ENCODE measurements at places on chromosomes 5 and 9.

DNA sequence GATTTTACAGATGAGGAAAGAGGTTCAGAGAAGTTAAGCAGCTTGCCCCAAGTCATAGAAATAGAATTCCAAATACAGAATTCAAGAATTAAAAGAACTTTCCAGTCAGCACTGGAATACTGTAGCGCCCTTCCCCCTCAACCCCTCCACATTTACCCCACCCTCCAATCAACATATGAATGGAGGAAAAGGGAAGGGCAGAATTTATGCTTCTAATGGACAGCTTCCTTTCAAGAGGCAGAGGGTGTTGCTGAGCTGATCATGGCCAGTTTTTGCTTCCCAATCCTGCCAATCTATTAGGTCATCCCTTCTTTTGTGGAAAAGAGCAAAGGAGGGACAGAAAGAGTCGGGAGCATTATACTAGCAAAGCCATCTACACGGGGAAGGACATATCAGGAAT, 39.1 kb upstream of the ANKRD31 start:
- no peak for DNase-seq

- peak; percentile 36 for DNase-seq
These were observed 85.1 kb downstream of the AMBP start for GRCh38 chr9:113992994-113993393.

DNA sequence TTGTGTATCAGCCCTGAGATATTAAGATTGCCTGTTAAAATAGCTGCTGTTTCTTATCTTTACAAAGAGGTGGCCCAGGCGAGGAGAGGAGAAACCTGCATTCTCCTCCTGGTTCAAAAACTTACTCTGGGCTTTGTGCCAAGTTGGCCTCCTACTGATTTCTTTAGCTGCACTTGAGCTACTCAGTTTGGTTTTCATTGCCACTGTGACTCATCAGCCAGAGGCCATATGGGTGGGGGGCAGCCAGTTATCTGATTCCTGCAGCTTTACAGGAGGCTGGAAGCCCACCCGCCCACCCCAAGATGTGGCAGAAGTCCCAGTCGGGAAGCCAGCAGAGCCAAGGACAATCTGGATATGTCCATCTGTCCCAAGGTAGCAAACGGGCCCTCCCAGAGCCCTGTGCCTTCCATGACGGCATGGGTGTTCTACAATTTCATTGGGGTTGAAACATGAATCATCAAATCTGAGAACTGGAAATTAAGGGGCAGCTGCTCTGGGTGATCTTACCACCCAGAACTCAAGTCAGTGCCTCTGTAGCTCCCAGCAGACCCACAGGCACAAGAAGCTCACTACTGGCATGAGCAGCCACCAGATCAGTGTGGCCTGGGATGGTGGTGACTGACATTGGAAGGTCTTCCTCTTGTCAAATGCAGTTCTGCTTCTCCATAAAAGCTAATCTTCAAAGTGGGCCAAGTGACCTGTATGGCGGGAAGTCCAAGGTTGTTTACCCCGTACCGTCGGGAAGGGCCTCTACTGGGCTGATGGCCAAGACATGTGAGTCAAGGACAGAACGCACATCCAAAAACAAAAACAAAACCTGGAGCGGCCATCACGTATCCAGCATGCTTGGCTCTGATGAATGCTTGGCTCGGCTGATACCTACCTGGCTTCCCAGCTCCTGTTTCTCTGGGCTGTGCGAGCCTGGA, 15.6 kb downstream of the FCN2 start:
- peak; percentile 6 for DNase-seq

GRCh38 chr9:133344071-133344470, 3.9 kb downstream of the MED22 start:
- no peak for DNase-seq

DNA sequence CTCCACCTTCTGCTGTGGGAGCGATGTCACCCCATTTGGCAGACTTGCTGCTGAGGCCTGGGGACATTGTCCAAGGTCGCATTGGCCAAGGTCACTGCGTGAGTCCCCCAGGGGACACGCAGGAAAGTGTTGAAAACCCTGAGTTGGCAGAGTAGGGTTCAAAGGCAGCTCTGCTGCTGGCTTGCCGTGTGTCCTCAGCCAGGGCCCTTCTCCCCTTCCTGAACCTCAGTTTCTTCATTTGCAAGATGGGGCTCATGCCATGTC, 14.0 kb downstream of the ASS1 start:
- DNase-seq, result no peak

DNA sequence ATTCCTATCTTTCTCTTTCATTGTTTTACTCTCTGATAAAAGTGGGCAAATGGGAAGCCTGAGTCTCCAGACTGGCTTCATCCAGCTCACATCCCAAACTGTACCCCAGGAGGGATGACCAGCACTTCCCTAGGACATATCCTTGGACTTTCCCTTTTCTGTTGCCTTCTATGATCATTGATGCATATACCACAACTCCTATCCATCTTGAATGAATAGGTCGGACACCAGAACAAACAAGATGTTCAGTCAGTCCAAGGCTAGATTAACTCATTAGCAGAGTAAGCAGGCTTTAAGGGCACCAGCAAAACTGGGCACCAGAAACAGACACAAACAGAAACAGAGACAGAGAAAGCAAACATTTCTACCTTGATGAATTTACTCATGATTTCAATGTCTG, 159.1 kb upstream of the RGMB start:
- DNase-seq, result no peak

- no peak for DNase-seq
These were observed 117.9 kb upstream of the PRDM9 start for GRCh38 chr5:23389291-23390101.

- no peak for DNase-seq
These were observed 120.2 kb upstream of the GRHPR start for GRCh38 chr9:37302277-37302676.

- no peak for DNase-seq
These were observed 245.8 kb upstream of the MAP3K1 start for GRCh38 chr5:56569566-56569965.

GRCh38 chr5:95081982-95082381, 202.9 kb downstream of the MCTP1 start:
- DNase-seq, result no peak

DNA sequence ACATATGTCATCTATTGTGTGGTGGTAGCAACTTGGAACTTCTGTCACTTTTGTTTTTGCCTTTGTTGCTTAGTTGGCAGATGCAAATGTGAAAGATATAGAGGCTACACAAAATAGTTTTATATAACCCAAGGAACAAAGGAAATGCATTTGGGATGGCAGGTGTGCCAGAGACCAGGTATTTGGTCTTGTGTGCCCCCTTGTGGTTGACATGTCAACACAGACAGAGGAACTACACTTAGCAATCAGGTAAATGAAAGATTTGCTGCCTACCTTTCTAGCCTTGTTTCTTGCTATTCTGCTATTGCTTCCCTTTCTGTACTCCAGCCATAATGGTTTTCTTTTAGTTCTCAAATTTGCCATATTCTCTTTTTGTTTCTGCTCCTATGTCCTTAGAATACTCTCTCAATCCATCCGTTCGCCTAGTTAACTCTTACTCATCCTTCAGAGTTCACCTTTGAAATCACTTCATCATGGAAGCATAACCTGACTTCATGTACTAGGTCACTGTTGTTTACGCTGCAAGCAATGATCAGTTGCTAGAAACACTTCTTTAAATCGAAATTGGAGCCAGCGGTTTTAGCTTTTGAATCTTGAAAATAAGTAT, 119.5 kb downstream of the TRPM3 start:
- no peak for DNase-seq

- DNase-seq, result no peak
These were observed 49.1 kb downstream of the ERAP1 start for GRCh38 chr5:96758621-96759020.

DNA sequence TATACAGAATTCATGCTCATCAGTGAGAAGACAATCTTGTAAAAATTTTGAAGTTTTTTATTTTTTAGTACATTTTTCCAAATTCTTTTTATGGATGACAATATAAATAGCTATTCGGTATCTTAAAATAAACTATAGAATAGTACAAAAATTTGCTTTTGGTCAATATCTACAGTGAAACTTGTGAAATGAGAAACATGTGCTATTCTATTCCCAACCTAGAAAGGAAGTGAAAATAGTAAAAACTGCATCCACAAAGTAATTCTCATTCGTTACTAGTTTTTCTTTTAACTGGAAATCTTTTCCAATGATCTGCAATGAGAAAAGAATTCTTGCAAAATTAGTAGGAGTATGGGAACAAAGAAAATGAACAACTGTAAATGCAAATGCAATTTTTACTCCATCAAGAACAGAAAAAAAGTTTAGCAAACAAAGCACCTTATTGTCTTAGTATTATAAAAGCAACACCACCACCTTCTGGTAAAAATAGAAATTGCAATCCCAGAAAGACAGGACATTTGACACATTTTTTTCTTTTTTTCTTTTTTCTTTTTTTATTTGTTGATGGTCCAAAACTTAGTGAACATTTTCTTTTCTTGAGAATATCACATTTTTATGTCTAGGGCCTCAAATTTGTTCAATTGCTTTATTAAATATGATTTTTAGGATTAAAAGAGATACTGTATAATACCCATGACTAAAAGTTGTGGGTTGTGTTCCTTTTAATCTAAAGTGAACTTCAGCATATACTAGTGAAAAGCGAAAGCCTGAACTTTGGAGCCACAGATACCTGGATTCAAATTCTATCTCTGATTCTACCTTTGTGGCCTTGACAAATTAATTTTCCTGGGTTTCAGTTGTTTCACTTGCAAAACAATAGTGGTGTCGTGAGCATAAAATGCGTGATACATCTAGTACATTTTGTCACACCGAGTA, 72.3 kb downstream of the SLCO4C1 start:
- no peak for DNase-seq

GRCh38 chr5:181221792-181222629, 1.1 kb upstream of the TRIM41 start:
- peak; percentile 99 for DNase-seq
